ENCODE measurements at places on chromosomes 7 and 10. TPM values are rescaled to one million over a fixed set of nuclear protein-coding genes. Genes with fewer than 3 reads are reported as not detected.

Gene RASA4B
- total RNA-seq, result 9.9 TPM

DNA sequence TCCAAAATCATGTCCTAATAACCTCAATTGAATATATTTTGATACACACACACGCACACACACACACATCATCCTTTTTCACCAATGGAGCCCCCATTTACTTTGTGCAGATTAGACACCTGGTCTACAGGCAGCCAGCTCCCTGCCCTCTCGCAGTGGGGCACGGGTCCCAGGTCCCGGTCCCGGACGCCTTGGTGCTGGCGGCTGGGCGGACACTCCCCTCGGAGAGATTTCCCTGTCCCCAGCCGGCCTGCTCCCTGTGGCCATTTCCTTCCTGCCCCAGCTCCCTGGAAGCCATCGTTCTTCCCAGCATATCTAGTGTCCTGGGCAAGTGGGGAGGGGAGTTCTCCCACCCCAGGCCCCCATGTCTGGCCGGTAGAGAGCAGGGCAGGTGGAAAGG is 14.6 kb downstream of the DPY19L1 start:
- no peak for DNase-seq
- H3K27ac ChIP-seq, result no peak overlapping the region
- no peaks in the 10 kb centered on the region for H3K27me3 ChIP-seq
- H3K36me3 ChIP-seq, result no peaks in the 10 kb centered on the region
- peaks cover 22% of the 10 kb centered on the region for H3K4me1 ChIP-seq
- no peak overlapping the region for H3K4me3 ChIP-seq

DNA sequence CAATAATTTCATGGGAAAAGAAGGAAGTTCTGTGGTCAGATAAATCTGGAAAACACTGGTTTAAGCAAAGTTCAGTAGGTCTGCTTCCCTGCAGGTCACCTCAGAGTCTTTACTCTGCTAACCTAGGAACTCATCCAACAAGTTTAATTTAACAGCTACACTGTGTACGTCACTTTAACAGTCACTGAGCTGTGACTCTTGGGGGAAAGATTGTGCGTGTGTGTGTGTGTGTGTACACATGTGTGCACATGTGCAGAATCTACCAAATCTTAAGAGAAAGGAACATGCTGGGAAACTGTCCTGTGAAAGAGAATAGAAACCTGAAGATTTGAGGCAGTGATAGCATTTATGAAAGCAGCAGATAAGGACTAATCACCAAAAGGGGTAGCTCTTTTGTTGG is 62.6 kb downstream of the IKZF1 start:
- no peak for DNase-seq
- no peaks in the 10 kb centered on the region for H3K36me3 ChIP-seq
- peaks cover 15% of the 10 kb centered on the region for H3K27me3 ChIP-seq

- peaks cover 55% of the 10 kb centered on the region for H3K27me3 ChIP-seq
- no peaks in the 10 kb centered on the region for H3K4me1 ChIP-seq
- no peaks in the 10 kb centered on the region for H3K36me3 ChIP-seq
- H3K4me3 ChIP-seq, result no peak overlapping the region
- peak; percentile 26 for DNase-seq
Measured at GRCh38 chr7:31087351-31087750, 35.2 kb downstream of the ADCYAP1R1 start.

DNA sequence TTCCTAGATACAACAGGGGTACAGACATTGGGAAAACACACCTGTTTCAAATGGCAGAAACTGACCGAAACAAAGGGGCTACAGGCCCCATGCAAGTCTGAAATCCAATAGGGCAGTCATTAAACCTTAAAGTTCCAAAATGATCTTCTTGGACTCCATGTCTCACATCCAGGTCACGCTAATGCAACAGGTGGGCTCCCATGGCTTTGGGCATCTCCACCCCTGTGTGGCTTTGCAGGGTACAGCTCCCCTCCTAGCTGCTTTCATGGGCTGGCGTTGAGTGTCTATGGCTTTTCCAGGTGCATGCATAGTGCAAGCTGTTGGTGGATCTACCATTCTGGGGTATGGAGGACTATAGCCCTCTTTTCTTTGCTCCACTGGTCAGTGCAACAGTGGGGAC is 248.1 kb upstream of the RHOBTB1 start:
- H3K36me3 ChIP-seq, result no peaks in the 10 kb centered on the region
- H3K27ac ChIP-seq, result no peak overlapping the region
- no peak overlapping the region for H3K4me3 ChIP-seq
- H3K4me1 ChIP-seq, result peaks cover 2% of the 10 kb centered on the region
- H3K27me3 ChIP-seq, result no peaks in the 10 kb centered on the region

DNA sequence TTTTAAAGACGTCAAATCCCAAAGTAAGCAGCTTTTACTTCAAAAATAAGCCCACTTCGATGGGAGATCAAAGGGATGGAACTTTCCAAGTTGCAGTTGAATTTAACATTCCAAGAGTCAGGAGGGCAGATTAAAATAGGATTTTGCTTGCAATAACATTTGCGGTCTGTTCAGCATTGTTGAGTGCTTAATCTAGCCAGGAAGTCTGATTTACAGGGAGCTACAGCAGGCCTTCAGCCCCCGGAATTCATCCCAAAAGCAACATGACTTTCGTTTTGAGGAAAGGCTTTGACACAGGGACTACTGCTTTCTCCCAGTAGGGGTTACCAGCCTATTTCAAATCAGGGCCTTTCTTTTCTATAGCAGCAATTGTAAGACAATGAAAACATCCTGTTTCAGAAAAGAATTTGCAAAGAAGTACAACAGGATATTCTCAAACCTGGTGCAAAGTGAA is 279.6 kb upstream of the PITRM1 start:
- peak overlapping the region; percentile 96 for H3K27ac ChIP-seq
- DNase-seq, result no peak
- no peaks in the 10 kb centered on the region for H3K27me3 ChIP-seq
- H3K36me3 ChIP-seq, result no peaks in the 10 kb centered on the region

All from chondrocyte (in vitro differentiated cells).